ENCODE measurements at places on chromosomes 11 and 22.

GRCh38 chr11:2270322-2271076, at the start of gene ASCL2:
ASCL2 (minus strand) TSS chr11:2270588; CDS start chr11:2270332, 256 bp downstream.
- no peak for DNase-seq

- no peak for DNase-seq
These were observed 11.2 kb upstream of the PPP2R1B start for GRCh38 chr11:111777094-111778046.

DNA sequence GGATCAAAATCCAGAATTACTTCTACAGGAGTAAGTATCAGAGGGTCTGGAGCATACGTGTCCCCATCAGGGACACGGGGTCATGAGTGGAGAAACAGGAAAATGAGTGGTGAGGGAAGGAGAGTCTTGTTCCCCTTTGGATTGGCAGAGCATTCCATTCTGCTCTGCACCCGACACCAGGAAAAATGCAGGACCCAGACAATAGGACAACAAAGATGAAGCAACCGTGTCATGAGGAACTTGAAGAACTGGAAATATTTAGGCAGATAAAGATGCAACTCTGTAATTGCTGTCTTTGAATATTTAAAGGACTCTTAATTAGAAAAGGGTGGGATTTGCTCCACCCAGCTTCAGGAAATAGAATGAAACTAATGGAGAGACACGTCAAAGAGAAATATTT, 89.0 kb upstream of the BLID start:
- DNase-seq, result no peak

GRCh38 chr22:50169181-50169759, 1.3 kb upstream of the PANX2 start:
- no peak for DNase-seq

DNA sequence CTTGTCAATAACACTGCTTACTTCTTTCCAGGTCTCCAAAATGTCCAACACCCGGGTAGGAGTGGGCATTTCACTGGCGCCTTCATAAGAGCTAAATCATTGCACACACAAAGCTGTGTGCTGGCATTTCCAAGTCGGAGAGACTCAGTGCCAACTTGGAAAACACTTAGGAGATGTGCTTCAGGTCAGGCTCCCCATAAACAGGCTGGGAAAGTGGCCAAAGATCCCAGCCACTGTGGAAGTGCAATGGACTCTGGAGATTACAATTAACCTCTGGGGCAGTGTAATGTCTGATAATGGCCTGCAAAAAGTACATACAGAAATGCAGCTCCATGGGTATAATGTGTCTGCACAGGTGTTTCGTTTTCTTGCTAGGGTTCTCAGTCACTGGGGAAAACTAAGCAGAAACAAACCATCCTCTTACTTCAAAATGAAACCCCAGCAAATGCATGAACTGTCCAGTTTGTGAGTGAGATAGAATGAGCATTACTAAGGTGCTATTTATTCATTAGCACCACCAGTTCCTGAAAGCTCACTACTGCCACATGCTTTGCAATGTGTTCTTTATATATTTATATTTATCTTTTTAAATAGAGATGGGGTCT, 79.0 kb downstream of the ABTB2 start:
- no peak for DNase-seq

DNA sequence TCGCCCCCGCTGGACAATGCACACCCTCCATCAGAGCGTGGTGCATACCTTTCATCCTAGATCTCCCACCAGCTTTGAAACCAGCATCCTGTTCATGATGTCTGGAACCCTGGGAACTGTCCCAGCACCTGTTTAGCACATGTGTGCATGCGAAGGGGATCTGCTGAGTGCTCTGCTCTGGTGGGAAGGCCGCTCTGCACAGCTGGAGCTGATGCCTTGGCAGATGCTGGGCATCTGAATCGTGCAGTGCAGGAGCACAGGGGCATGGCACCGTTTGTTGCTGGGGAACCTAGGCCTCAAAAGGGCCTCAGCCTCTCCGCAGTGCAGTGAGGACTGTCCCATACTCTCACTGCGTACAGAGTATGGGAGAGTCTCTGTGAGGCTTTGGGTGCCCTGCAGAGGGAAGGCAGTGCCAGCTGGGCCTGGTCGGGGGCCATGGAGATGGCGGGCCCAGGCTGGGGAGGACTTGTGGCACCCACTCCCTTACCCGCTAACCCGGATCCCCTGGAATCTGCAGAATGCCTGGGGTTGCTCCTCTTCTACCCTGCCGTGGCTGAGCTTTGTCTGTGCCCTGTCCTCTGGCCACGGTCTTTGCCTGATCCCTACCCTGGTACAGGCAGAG, 72.9 kb upstream of the ATXN10 start:
- DNase-seq, result no peak

DNA sequence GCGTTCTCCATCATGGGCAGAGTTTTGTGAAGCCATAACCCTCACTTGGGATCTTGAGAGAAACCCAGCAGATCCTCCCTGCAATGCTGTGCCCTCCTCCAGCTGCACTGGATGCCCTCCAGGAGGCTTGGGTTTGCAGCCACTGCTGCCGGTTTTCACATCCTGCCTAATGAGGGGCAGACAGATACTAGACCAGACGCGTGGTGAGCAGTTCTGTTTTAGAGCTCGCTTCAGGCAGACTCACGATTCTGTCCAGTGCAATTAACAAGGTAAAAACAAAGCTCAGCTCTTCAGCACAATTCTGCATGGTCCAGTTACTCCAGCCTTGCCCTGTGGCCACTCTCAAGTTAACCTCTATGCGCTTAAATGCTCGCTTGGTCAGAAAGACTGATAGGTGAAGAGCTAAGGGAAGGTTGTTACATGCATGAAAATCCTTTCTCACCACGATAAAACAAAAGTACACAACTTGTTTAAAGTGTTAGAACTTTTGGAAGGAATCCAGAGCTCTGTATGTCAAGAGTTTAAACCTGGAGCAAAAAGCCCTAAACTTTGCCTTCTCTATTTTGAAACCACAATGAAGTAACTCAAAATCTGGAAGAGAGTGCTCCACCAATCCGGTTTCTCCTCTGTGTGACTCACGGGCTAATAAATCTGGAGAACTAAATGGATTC, 292.3 kb upstream of the FAT3 start:
- no peak for DNase-seq

DNA sequence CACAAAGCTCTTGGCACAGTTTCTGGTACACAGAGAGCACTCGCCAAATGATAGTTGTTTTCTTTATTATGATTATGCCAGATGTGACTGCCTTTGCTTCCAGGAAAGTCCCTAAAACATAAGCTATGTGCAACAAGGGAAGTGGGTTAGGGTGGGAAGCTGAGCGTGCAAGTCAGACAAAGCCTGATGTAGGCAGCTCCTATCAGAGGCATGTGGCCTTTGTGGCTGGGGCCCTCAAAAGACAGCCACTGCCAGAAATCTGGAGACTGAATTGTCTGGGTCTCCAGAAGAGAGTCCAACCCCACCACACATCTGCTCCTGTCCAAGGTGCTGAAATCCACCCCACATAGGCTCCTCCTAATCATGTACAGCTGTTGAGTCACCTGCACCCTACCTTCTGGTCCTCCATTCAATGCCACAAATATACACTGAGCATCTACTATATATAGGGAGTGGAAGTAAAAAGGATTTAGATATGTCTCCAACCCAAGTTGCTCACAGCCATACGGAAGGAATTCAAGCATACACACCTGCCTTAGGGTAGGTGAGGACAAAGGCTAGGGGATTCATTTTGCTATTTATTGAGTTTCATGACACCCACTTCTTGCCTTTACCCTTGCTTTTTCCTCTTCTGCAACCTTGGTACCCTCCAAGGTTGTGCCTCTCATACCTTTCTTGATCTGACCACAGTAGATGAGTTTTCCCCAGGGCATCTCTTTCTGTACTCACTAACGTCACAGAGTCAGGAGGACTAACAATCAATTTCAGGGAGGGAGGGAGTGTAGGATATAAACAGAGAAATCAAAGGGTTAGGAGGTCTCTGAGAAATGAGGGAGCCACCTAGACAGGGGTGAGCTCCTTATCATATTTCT, 12.4 kb downstream of the SEC14L3 start:
- DNase-seq, result no peak

GRCh38 chr22:49965091-49966040, 4.8 kb downstream of the PIM3 start:
- DNase-seq, result no peak

DNA sequence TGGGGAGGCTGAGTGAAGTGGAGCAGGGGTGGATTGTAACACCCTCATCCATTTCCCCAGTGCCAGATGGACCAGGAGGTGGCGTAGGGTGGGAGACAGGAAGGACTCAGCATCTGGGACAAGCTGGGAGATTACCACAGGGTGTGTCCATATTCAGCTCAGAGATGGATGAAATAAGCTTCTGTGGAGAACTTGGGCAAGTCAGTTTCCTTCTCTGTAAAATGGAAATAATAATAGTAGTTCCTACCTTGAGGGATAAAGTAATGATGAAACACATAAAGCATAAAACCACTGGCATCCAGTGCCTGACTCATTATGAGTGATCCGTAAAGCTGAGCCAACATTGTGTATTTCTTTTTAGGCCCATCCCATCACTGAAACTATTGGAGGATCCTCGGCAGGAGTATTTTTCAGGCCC, 607 bp upstream of the ROBO4 start:
- DNase-seq, result no peak
